ENCODE measurements at places on chromosomes 5 and 9.

GRCh38 chr5:124193371-124193789 lies 553.1 kb downstream of the ZNF608 start:
- DNase-seq: peak; percentile 71

- DNase-seq: no peak
These were observed 443.5 kb downstream of the PDE4D start for GRCh38 chr5:59449905-59450644.

GRCh38 chr5:37308793-37309192 lies 59.6 kb upstream of the CPLANE1 start:
- DNase-seq: no peak

- DNase-seq: no peak
These were observed 2.3 kb downstream of the FAM170A start for GRCh38 chr5:119631660-119632059.

All from astrocyte (in vitro differentiated cells and primary cell).